ENCODE measurements at places on chromosomes 5 and 9.

DNA sequence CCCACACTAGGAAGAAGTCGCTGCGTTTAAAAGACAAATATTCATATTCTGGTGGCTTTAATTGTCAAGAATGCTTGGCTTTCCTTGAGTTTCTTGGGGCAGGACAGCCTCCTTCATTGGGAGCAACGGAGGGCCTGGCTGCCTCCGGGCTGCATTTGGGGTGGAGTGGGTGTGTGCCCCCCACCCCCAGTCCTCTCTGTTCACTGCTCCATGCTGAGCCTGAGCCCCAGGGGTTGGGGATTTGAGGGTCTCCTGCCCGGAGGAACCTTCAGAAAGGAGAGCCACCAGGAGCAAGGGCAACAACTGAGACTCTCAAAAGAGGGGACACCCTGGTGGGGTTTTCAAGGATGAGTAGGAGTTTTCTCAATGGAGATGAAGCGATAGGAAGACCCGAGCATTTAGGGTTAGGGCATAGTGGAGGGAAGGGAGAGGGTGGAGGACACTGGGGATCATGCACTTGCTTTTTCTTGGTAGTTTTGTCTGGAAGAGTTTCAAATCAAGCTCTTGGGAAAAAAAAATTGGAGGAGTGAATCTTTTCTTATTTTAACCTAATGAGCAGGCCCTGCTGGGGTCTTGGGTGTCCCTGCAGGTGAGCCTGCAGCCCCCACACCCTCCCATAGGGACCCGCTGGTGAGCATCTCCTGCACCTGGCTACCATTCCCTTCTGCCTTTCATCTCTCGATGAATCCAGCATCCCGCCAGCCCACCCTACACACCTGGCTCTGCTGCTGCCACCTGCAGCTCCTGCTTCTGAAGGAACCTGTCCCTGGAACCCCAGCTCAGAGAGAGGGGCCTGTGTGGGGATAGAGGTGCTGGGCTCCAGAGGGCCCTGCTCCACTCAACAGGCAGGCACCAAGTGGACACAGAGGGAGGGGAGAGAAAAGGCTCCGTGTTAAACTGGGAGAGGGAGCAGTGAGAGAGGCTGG lies 4.1 kb downstream of the SLC6A19 start:
- DNase-seq: no peak

DNA sequence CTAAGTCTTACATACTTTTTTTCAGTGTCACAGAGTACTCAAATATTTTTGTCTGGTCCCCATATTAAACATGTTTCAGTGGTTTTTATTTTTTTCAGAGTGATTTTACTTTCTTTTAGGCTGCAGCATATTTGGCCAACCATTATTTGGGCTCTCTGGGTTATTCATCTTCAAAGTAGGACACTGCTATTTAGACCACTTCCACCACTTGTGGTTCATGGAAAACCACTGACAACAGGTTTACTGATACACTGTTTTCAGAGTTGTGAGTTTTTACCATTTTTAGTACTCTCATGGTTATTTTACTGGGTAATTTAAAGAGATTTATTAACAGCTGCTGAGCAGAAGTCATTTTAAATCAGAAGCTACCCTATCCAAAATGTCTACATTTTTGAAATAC lies 437.6 kb downstream of the KIAA0825 start:
- no peak for DNase-seq

DNA sequence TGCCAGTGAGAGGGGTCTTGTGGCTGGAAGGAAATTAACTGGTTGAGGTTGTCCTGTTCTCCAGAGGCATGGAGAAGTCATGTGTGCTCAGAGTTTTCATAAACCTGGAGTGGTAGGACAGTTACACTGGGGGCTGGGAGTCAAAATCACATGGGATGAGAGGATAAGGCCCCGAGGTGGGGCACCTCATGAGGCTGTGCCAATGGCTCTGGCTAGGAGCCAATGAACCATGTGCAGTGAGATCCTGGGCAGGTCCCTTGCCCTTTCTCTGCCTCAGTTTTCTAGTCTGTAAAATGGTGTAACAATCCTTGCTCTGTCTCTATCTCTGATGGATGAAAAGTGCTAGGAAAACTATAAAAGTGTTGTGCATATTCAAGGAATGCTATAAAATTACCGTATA lies 7.0 kb upstream of the SYNPO start:
- no peak for DNase-seq

GRCh38 chr5:170148430-170149205 lies 42.9 kb downstream of the FOXI1 start:
- no peak for DNase-seq

DNA sequence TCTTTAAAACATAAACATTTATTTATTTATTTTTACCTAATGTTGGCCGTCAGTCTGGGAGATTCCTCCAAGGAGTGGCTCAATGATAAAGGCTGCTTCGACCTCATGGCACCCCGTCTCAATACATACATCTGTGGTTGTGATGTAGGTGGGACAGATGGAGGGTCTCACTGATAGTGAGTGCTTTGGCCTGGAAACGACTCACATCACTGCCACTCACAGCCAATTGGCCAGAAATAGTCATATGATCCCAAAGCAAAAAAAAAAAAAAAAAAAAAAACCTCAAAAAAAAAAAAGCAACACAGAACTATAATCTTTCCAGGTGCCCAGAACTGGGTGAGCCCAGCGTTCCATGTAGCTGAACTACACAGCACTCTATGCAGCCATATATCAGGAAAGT lies 125.4 kb downstream of the PSAT1 start:
- no peak for DNase-seq

DNA sequence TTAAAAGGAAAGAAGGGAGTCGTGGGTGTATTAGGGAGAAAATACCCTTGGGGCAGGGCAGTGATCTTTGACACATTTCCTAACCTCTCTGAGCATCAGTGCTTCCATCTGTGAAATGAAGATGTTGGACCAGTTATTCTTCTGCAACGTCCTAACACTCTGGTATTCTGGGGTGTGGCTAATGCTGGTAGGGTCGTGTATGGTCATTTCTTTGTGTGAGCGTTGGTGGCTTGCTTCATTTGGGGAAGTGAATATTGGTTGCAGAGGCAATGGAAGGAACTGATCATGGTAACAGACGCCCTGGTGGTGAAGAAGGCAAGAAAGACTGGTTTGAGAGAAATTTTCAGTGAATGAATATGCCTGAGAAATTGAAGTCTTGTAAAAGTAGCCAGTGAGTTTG lies 67.9 kb upstream of the TTC23L start:
- no peak for DNase-seq

GRCh38 chr5:42586625-42587024 lies 163.4 kb downstream of the GHR start:
- DNase-seq: no peak

DNA sequence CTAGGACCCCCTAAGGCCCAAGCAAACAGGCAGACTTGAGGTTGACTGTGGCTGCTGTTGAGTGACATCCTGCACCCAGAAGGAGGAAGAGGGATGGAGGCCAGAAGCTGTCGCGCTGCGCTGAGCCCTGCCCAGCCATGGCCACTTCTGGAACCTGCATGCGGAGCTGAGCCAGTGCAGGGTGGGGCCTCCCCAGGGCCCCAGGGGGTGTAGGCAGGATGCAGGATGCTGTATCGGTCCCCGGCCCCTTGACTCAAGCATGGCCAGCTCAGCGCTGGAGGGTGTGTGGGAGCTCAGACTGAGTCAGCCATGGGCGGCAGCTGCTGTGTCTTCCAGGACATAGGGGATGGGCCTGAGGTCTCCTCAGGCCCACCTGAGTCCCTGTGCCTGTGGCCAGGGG lies 26.9 kb downstream of the GLT6D1 start:
- DNase-seq: no peak

DNA sequence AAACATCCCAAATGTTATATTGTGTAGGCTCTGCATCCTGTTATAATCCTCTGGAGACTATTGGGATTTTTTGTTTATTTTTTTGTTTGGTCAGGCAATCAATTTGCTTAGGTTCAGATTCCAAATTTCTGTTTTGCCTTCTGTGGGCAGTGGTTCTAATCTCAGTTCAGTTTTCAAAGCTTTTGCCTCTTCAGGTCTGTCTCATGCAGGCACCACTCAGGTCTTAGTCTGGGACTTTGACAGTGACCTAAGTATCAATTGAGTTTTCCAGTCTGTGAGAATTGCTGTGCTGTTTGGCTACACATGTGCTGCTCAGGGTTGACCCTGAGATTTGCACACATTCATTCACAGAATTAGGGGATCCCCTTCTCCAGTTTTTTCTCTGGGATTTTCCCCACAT lies 14.1 kb downstream of the SNX2 start:
- no peak for DNase-seq

DNA sequence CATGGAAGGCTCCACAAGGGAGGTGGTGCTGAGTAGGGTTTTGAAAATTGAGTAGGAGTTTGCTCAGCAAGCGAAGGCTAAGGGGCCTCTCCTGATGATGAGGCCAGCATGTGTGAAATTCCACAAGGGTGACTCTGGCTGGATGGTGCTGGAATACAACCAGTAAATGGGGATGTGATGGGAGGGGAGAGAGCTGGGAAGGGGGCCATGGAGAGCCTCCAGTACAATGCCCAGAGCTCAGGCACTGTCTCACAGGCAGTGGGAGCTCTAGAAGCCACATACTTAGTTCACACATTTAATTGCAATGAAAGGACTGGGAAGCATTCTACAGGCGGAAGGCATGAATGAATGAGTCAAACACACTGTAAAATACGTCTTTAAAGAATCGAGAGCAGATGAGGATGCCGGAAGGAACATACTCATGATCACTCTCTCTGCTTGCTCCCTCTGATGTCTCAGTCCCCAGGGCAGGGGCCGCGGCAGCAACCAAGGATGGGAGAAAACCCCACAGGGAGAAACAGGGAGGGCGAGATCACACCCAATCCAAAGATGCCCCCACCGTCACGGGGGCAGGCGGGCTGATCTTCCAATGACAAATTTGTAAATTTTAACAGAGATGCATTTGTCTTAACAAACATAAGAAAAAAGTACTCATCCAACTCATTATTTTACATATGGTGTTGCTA lies 261.0 kb downstream of the NSG2 start:
- no peak for DNase-seq

DNA sequence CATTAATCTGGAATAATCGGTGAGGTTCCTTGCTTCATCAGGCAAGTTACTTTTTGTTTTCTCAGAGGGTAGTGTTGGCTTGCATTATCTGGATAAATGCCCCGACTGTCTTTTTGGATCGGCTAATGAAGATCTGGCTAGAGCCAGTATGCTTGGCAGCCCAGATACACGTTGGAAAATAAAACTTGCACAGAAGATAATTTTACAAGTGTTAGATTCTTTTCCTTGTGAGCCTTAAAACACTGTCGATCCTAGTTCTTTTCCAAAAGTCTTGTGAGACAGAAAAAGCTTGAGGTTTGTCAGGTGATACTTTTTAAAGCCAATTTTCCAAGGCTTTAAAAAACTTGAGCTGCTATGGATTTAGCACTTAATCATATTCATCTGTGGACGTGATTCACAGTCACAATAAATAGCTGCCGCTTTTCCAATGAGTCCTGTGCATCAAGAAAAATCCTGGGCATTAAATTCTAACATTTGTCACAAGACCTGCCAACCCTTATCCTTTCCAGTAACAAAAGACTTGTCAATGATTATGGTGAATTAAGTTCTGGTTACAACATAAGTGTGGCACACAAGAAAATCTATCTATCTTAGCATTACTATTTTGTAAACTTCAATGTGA lies 68.5 kb downstream of the PRLR start:
- no peak for DNase-seq

- DNase-seq: no peak
Measured at GRCh38 chr5:11609570-11610303, 294.5 kb downstream of the CTNND2 start.

DNA sequence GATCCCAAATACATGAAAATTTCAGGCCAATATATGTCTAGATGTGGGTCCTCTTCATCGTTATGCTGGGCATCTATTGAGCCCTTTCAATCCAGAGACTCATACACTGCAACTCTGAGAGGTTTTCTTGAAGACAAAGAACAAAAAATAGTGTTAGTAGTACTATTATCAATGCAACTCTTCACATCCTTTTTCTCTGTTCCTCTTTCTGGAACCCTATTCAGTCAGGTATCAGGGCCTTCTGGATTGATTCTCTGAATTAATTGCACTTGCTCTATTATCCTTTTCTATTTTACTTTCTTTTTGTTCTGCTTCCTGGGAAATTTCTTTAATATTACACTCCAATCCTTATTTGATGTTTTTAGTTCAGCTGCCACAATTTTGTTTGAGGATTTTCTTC lies 18.5 kb upstream of the FAM120A start:
- no peak for DNase-seq

DNA sequence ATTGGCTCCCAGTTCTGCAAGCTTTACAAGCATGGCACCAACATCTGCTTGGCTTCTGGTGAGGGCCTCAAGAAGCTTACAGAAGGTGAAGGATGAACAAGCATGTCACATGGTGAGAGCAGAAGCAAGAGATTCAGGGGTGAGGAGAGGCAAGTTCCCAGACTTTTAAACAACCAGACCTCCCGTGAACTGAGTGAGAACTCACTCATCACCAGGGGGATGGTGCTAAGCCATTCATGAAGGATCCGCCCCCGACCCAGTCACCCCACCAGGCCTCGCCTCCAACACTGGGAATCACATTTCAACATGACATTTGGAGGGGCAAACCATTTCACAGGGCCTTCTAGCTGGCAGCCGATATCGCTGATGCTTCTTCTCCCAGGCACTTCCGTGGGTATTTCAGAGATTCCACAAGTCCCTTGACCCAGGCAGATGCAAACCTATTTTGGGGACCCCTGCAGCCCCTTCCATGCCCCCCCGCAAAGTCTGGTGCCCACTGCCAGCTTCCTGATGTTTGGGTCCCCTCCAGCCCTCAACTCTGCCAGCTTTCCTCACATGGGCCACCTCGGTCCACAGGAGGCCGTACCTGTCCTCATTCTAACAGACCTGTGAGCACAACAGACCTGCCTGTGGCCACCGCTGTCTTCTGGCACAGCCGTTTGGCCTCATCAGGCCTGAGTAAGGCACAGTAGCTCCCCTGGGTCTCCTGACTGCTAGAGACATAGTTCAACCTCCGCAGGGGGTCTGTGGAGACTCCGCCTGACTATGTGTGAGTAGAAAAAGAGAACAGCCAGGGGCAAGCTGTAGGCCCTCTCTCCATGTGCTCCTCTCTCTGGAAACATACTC lies 60.7 kb upstream of the ANGPTL2 start:
- no peak for DNase-seq
